Memory B cell (primary cell): ENCODE measurements at places on chromosomes 5 and 9.

DNA sequence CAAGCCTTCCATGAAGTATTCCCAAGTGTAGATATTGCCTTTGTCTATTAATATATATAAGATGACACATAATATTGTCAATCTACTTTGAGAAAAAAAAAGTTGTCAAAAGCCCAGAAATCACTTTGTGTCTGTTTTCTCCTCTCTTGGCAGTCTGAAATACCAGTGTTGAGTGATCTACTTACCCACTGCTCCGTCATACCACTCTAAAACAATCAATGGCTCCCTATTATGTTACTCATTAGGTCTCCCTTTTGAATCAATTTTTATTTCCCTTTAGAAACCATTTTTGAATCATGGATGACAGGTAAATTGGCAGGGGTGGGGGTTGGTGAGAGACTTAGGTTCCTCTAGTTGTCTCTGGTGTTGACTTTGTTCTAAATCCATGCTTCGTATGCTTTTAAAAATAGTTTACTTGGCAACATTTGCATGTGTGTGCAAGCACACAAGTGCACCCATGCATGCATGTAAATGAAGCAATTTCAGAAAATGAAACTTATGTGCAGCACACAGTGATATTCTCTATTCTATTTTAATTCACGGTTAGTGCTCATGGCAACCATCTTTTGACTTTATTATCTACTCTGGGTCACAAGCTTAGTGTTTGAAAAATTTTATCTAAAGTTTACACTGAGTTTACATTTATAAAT, 378.9 kb downstream of the RAB3C start:
- DNase-seq = no peak

- peak; percentile 48 for DNase-seq
These were observed 1.3 kb downstream of the MAP3K1 start for GRCh38 chr5:56816546-56817081.

- DNase-seq = no peak
These were observed 124.3 kb downstream of the MRPS30 start for GRCh38 chr5:44932922-44933585.

- DNase-seq = no peak
These were observed 987 bp downstream of the RAB24 start for GRCh38 chr5:177302354-177303110.

- DNase-seq = no peak
These were observed 619.3 kb downstream of the TLE4 start for GRCh38 chr9:80191108-80191507.

DNA sequence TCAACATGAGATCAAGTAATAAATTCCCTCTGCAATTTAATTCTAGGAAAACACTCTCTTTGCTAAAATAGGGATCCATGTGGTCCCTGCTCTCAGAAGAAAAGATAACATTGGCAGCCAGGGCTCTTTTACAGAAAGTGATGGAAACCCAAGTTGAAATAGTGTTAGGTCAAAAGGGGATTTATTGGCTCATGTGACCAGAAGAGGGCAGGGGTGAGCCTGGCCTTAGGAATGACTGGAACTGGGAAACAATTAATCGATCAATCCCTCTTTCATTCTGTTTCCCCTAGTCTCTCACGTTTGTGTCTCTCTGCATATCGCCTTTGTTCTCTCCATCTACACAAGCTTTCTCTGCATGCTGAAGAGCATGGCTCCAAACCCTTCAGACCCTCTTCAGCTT, 58.3 kb upstream of the ALDH1B1 start:
- DNase-seq = no peak
